ENCODE measurements at places on chromosomes 7 and 10. TPM values are rescaled to one million over a fixed set of nuclear protein-coding genes. Genes with fewer than 3 reads are reported as not detected.

Gene PRKG1
- total RNA-seq, result 28.2 TPM

Gene SPDYE8
- not detected for total RNA-seq

Gene SAMD9
- 2.7 TPM for total RNA-seq

Gene OPN4
- total RNA-seq, result 0.40 TPM

Gene ADAM12
- 0.38 TPM for total RNA-seq

Gene CYP3A7
- total RNA-seq, result not detected

Gene MMP21
- not detected for total RNA-seq

Gene CAV2
- total RNA-seq, result 183 TPM

Gene ADRA2A
- total RNA-seq, result 0.67 TPM

Gene PSD
- 0.89 TPM for total RNA-seq

Gene EVX1
- total RNA-seq, result not detected

Gene PLEKHS1
- total RNA-seq, result not detected

Gene CASTOR2
- total RNA-seq, result 36.2 TPM

Gene HELLS
- 1.6 TPM for total RNA-seq

Gene ASB10
- total RNA-seq, result 42.6 TPM

Gene CLEC5A
- 0.08 TPM for total RNA-seq

Gene CDCA7L
- 62.5 TPM for total RNA-seq

Gene TEX47
- total RNA-seq, result not detected

Gene ST8SIA6
- 6.3 TPM for total RNA-seq

Gene KCNMA1
- 2.0 TPM for total RNA-seq

Gene TAS2R4
- 0.32 TPM for total RNA-seq

Gene LRIT1
- total RNA-seq, result 0.13 TPM

Gene RBP4
- total RNA-seq, result 4.9 TPM

Gene HOXA2
- 0.11 TPM for total RNA-seq

Gene NRG3
- 0.19 TPM for total RNA-seq

Gene KIAA1549
- total RNA-seq, result 2.1 TPM

Gene OPALIN
- total RNA-seq, result not detected

Gene METTL27
- 0.43 TPM for total RNA-seq

Data from Right ventricle myocardium superior (tissue), 1 donor.